ENCODE measurements at places on chromosomes 2 and 18. TPM values are rescaled to one million over a fixed set of nuclear protein-coding genes. Genes with fewer than 3 reads are reported as not detected.

GRCh38 chr2:23449413-23449812 is 64.4 kb downstream of the KLHL29 start:
- DNase-seq, result no peak

GRCh38 chr2:6845312-6845711 is 20.4 kb downstream of the CMPK2 start:
- peak; percentile 26 for DNase-seq

- no peak for DNase-seq
These were observed 84.4 kb upstream of the PPP1CB start for GRCh38 chr2:28667261-28667660.

GRCh38 chr2:216113572-216113971 is 4.4 kb downstream of the XRCC5 start:
- DNase-seq, result no peak

- peak; percentile 98 for DNase-seq
These were observed 65.2 kb downstream of the POU3F3 start for GRCh38 chr2:104919127-104919526.

Gene PIK3C3
- 17.0 TPM for polyA plus RNA-seq

Data from small intestine (tissue), 16 donors.